ENCODE measurements at places on chromosomes 13 and 19.

DNA sequence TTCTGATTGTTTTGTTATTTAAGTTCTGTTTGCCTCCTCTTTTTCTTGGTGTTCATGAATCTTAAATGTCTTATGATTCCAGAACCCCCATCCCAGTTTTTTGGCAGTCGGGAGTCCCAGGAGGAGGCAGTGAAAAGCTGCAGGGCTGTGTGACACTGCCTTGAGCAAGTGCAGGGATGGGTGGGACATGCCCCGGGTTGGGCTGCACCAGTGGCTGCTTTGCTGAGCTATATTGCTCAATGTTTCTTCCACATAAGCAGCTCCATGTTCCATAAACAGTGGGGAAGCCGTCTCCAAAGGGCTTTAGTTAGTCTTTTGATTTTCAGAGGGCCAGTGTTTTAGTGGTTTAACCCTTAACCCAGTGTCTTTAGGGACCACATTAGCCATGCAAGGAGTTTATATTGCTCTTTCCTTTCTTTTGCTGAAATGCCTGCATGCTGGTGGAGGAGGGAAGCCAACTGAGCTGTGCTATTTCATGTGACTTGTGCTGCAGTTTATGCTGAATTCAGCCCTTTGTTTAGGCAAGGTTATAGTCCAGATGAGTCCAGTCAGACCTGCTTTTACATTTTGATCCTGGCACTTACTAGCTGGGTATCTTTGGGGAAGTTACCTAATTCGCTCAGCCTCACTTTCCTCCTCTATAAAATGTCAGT lies 13.1 kb downstream of the ATP8A2 start:
- DNase-seq: no peak

- no peak for DNase-seq
Observed at GRCh38 chr13:92827503-92827902, 399.1 kb upstream of the GPC6 start.

DNA sequence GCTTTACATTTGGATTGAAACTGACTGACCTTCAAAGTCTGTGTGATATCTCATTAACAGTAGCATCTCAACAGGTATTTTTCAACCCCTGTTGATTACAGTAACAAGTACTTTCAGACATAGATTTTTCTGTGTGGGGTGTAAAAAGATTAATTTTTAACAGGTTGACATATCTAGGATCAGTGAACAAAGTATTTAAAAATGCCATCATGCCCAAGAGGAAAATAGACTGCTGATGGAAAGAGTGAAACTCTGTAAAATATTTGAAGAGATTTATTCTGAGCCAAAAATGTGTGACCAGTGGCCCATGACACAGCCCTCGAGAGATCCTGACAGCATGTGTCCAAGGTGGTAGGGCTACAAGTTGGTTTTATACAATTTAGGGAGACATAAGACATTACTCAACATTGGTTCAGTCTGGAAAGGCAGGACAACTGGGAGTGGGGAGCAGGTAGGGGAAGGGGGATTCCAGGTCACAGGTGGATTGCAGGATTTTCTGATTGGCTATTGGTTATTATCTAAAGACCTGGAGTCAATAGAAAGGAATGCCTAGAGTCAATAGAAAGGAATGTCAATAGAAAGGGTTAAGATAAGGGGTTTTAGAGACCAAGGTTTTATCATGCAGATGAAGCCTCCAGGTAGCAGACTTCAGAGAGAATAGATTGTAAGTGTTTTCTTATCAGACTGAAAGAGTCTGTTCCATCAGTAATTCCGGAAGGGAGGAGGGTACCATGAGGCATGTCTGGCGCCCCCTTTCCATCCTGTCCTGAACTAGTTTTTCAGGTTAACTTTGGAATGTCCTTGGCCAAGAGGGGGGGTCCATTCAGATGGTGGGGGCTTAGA lies 29.1 kb downstream of the TNFRSF19 start:
- DNase-seq: no peak

DNA sequence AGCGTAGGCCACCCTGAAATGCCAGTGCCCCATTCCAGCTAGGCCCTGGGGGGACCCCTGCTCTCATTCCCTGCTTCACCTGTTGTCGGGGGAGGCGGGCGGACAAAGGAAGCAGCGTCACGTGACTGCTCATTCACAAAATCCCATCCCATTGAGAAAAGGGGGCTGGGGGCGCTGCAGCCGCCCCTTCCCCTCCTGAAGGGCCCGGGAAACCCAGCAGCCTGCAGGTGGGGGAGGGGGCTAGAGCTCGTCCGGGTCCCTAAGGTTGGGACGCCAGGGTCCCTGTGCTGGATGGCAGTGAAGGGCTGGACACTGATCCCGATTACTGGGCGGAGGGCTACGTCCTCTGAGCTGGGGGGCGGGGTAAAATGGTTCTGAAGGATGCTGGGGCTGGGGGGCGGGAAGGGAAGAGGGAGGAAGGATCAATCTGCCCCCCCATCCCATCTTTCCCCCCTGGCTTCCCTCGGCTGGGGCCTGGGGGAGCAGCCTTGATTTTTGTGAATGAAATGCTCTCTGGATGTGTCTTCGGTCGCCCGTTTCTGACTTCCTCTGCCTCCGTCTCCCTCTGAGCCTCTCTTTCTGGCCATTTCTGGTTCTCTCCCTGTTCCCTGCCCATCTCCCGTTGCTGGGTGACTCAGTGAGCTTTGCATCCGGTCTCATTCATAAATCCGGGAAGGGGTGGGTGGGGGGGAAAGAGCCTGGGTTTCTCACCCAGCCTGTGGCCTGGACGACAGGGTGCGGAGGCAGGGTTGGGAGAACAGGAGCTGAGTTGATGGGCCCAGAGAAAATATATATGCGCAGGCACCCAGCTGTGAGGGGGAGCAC lies 816 bp downstream of the SPRED3 start:
- DNase-seq: peak; percentile 48

- DNase-seq: no peak
Observed at GRCh38 chr13:28429685-28430290, 65.1 kb downstream of the FLT1 start.

DNA sequence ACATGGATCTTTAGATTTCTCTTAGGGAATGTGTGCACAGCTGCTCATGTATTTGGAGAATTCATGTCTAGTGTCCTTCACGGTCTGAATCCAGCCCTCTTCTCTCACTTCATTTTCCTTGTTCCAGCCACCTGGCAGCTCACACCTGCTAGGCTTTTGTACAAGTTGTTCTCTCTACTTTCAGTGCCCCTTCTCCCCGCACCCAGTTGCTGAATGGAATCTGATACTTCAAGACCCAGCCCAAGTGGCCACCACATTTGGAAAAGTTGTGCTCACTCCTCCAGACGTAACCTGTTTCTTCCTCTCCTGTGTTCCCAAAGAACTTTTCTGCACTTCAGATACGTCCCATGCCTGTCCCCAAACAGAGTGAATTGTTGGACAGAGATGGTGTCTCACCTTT lies 235.6 kb downstream of the SHISA2 start:
- DNase-seq: no peak

GRCh38 chr19:18311502-18312091 lies 11.3 kb downstream of the LSM4 start:
- no peak for DNase-seq

DNA sequence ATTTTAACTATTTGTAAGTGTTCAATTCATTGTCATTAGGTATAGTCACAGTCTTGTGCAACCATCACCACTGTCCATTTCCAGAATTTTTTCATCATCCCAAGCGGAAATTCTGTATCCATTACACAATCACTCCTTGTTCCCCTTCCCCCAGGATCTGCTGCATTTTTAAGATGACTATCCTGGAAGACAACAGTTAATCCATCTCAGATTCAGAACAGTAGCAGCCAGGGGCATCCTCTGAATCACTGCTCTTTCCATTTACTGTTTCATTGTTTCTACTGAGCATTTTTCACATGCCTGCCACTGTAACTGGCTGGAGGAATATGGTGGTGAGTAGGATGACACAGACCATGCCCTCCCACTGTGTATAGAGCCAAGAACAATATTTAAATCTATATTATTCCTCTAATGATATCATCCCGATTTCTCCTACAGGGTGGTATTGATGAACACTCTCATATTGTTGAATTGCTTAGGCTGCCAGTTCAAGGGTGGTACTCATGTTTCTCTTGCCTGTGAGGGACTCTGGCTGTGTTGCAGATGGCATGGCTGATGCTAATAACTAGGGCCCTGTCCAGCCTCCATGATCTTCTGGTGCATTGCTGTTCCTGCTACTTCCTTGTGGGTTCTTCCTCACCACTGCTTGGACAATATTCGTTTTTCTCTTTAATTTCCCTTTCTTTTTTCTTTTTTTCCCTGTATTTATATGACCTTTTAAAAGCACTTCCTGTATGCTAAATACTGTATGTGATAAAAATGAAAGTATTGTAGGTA lies 59.0 kb downstream of the WDFY2 start:
- DNase-seq: peak; percentile 52

- DNase-seq: no peak
Observed at GRCh38 chr13:25963674-25964073, 88.1 kb downstream of the SHISA2 start.

GRCh38 chr13:39105110-39105509 lies 66.9 kb downstream of the NHLRC3 start:
- DNase-seq: no peak

DNA sequence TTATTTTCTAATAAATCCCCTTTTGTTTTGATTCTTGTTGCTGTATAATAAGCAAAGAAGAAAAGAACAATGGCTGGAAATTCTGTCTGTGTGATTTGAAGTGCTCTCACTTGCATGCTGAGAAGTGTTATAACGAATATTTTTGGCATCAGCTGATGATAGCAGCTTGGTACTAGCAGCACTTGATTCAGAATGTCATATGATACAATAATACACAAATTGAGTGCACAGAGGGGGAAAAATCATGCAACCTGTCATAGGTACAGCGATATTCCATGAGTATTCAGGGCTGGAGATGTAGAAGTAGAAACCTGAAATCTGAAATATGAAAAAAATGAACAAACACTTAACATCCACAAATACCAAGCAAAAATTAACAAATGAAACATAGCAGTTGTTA lies 108.1 kb downstream of the FGF14 start:
- no peak for DNase-seq

DNA sequence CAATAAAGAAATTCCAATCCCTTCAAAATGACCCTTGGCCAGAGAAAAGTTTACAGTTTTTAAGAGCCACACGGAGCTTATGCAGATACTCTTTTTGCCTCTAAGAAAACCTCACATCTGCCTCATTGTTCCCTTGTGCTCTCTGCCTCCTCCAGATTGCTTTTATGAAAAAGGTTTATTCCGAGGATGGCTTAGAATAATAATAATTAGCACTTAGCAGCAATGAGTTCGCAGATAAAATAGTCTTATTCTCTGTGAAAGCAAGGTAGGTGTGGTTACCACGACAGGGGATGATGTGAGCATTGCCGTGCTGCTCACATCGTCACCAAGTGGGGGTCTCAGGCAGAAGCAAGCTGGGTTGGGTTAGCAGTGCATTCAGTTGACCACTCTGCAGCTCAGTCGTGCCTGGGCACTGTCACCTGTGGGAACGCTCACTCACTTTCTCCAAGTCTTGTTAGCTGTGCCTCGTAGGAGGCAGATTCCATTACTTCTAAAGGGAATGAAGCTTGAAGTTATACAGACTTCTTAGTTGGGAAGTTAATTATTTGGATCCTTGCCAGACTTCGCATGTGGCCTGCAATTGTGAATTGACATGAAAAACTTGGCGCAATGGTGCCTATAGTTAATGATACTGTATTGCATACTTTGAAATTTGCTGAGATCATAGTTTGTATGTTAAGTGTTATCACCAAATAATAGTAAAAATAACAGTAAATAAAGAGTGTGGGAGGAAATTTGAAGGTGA lies 157.2 kb downstream of the MYO16 start:
- no peak for DNase-seq

Data from suppressor macrophage (primary cell).